Right cardiac atrium (tissue), 5 donors: ENCODE measurements at places on chromosomes 3 and 15.

GRCh38 chr15:78943692-78944091 is 1.2 kb downstream of the CTSH start:
- no peak for DNase-seq

GRCh38 chr15:85430406-85431204 is 50.2 kb downstream of the AKAP13 start:
- DNase-seq = no peak

DNA sequence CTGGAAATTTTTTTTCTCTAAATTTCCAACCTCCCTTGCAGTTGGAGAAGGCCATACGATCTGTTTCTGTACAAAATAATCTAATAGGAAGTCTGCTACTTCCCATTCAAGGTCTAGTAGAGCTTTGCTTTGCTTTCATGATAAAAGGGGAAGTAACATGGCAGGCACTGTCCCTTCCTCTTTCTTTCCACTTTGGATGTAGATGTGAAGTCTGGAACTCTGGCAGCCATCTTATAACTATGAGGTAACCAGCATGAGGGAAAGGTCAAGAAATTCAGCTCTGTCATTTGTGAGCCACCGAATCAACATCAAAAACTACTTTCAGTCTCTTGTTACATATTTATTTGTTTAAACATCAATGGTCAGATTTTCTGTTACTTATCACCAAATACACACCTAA is 156.3 kb downstream of the MTHFS start:
- DNase-seq = no peak

GRCh38 chr3:26712211-26713026 is 89.8 kb downstream of the LRRC3B start:
- DNase-seq = no peak

DNA sequence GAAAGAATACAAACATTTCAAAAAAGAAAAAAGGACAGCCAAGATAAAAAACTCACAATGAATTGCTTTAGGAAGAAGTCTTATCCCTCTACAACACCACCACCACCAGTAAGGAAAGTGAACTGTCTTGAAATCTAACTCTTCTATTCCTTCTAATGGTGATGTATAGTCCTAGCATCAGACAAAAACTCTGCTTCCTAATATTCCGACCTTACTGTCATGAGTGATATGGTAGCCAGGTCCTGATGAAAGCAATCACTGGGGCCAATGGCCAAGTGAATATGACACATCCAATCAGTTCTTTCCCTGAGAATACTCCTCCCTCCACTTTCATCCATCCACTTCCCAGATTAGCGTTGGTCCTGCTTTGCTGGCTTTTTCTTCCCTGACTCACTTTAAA is 14.8 kb downstream of the GK5 start:
- no peak for DNase-seq

DNA sequence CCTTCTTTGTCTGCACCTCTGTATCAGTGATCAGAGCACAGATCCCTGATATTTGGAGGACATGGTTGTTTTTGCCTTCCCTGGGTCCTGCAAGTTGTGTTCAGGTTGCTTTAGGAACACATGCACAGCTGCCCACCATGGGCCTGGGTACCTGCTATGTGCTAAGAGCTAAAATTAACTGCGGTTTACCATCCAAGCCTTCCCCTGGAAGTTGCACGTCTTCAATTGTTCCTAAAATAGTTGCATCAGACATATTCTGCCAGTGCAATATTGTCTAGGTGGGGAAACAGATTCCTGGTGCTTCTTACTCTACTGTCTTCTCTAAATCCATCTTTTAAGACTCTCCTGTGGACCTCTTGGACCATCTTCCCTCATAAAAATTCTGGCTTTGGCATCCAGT is 80.9 kb downstream of the PDE8A start:
- DNase-seq = no peak

DNA sequence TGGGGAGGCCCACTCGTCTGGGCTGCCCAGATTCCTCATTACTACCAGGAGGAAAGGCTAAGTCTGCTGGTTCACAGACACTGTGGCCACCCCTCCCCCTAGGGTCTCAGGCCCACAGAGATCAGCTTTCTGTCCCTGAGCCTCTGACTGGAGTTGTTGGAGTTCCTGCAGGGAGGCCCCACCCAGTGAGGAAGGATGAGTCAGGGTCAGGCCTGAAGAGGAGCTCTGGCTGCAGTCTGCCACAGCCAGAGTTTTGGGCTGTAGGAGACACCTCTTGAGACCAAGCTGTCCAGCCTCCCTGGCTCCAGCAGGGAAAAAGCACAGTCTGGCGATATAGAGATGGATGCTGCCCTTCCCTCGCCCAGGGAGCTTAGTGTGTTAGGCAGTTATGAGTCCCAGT is 720.9 kb upstream of the SEMA6D start:
- DNase-seq = no peak

- DNase-seq = no peak
These were observed 181.8 kb downstream of the MCTP2 start for GRCh38 chr15:94412979-94413746.

GRCh38 chr15:80118956-80119355 is 33.8 kb upstream of the FAH start:
- DNase-seq = no peak

GRCh38 chr15:26298659-26299170 is 435.6 kb upstream of the ATP10A start:
- no peak for DNase-seq

DNA sequence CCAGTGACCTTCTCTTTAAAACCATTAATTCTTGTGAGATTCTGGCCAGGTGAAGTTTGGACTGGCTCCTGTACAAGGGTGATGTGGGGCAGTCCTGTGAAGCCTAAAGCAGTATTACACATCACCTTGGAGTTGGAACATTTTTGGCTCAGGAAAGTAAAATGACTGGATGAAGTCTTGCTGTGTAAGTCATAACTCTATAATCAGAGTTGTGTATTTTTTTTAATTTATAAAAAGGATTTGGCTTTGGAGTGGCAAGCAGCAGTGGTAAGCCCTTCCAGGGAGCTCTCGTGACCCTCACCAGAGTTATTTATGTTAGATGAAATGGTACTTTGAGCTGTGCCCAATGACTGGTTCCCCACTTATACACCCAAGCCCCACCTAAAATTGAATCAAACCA is 331.2 kb upstream of the DCBLD2 start:
- no peak for DNase-seq

GRCh38 chr3:51670053-51670822 is 814 bp upstream of the TEX264 start:
- DNase-seq = no peak

- no peak for DNase-seq
These were observed 142.8 kb downstream of the EDEM1 start for GRCh38 chr3:5330152-5330810.

- peak; percentile 82 for DNase-seq
These were observed 89.1 kb downstream of the TPRG1 start for GRCh38 chr3:189260556-189261493.

DNA sequence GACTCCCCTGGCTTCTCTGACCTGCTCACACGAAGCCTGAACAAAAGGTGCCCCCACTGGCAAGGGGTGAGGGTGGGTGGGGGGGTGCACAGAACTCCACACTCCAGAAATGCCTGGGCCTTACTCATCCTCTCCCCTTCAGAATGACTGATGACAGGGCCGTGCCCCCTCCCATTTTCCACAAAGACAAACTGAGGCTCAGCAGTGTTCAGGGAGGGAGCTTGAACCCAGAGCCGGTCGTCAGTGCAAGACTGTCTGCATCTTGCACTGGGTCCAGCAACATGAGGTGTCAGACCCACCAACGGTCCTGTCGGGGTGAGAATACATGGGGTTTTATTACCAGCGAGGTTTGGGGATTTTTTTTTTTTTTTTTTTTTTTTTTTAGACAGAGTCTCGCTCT is 15.3 kb downstream of the IGDCC3 start:
- no peak for DNase-seq

GRCh38 chr3:33287672-33288282 is 10.5 kb downstream of the FBXL2 start:
- DNase-seq = no peak

- DNase-seq = no peak
These were observed 15.3 kb upstream of the ADCY5 start for GRCh38 chr3:123464211-123464610.

DNA sequence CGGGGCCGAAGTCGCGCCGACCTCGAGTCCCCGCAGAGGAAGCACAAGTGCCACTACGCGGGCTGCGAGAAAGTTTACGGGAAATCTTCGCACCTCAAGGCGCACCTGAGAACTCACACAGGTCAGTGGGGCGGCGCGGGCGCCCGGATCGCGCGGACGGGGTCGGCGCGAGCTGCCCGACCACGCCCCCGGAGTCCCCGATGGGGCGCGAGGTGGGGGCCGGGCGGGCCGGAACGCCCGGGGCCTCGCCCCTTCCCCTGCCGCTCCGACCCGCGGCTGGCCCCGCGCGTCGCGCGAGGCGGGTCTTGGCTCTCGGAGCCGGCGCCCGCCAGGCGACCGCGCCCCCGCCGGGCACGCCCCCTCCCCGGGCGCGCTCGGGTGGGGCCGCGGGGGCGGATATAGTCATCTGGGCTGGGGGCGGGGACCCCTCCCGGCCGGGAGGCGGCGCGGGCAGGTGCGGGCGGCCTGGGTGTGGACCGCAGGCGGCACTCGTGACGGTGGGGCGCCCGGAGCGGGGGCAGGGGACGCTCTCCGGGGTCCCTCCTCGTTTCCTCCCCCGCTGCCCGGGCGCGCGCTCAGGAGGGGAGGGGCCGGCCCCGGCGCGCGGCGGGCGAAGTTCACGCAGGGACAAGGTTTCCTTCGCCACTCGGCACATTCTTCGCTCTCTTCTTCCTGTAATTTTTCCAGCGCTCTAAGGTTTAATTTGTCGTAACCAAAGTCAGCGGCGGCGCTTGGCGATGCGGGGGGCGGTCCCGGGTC is 1.2 kb downstream of the KLF13 start:
- peak; percentile 91 for DNase-seq

- DNase-seq = no peak
These were observed 2.2 kb upstream of the BNIP2 start for GRCh38 chr15:59691194-59691805.

- no peak for DNase-seq
These were observed 1019.4 kb upstream of the ALCAM start for GRCh38 chr3:104347291-104347690.

DNA sequence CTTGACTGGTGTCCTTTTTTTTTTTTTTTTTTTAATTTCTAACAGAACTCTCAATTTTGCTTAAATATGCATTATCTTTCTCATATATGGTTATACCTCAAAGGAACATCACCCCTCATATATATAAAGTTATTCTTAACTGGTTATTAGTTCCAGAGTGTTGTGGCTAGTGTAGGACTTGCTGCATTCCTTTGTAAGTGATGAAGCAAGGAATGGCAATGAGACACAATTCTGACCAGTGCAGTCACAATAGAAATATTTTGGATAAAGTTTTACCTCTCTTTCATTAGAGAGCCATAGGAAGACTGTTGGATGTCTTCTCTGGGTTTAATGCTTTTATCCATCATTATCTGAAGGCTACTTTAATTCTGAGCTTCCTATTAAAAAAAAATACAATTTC is 75.5 kb upstream of the CBLB start:
- DNase-seq = no peak

- DNase-seq = no peak
These were observed 201.4 kb upstream of the STT3B start for GRCh38 chr3:31331278-31331677.

DNA sequence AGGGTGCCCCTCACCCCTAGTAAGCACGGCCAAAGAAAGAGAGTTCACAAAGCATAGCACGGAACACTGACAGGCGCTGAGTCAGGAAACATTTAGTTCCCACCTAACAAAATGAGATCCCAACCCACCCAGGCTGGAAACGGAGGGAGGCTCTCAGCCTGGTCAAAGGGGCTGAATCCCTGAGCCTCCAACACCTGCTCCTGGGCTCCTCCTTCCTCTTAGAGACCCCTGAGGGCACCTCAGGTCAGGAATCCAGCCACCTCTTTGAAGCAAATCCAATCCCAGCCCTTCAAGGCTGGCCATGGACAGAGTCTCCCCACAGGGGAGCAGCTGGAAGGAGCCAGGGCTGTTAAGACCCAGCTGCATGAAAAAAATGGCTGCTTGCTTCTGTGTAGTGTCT is 154.4 kb upstream of the HES1 start:
- no peak for DNase-seq

GRCh38 chr15:99706557-99707303 is 26.5 kb downstream of the LYSMD4 start:
- no peak for DNase-seq

DNA sequence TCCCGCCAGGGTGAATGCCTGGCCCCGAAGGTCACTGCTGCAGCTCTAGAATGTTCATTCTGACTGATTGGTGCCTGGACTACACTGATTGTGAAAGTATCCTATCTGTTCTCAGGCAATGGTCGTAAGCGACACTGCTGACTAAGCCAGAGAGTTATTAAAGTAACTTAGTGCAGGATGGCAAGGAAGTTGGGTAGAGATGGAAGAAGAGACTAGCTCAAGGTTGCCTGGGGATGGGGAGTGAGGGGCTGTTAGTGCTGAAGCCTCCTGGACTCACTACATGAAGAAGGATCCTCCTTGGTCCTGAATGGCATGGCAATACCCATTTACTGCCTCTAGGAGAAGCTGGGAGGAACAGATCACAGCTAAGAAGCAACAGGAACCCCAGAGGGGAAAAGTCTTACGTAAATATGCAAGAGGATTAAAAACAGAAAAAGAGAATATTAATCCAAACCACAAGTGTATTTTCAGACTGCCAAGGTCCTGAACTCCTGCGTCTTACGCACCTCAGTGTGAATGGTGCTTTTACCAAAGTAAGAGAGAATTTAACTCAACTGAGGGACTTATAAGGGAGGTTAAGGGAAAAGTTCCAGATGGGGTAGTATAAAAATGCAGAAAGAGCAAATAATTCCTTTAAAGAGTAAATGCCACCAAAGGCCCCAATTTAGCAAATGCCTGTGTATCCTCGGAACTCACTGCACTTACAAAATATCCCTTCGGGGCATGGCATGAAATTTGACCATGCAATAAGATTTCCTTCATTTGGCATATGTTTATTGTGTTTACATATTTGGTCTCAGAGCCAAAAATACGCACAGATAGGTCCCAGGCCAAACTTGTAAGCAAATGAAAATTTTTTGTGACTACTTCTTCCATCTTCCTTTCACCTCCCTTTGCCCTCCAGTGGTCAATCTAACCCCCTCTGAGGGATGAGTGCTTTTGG is 64.0 kb upstream of the DGKG start:
- no peak for DNase-seq

DNA sequence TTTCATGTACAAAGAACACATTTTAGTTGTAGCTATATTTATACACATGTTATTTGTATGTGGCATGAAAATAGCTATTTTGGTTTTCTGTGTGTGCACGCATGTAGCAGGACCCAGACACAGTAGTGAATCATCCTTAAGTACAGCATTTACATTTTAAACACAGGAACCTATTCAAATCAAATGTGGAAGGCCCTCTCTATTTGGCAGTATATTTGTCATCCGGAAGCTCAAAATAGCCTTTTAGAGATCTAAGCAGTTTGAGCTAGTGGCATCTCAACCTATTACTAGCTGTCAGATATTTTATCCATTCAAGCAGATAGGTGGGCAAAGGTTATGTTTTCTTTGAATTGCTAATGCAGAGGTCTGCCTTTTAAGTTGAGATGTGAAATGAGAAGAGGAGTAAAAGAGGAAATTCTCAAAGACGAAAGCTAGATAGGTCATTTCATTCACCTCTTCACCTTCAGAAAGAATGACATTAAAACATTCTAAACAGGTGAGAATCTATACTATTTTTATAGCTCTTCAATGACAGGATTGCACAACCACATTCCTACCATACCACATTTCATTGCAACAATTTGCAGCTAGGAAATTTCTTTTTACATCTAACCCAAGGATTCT is 46.3 kb upstream of the TIPARP start:
- no peak for DNase-seq

- DNase-seq = no peak
These were observed 32.9 kb upstream of the CRTC3 start for GRCh38 chr15:90496791-90497190.

GRCh38 chr3:23671851-23672589 is 133.7 kb upstream of the UBE2E1 start:
- DNase-seq = peak; percentile 70

- DNase-seq = no peak
These were observed 188.5 kb downstream of the GHSR start for GRCh38 chr3:172259726-172260248.
